ENCODE measurements at places on chromosomes 2 and 18.

GRCh38 chr2:134225173-134225572 is 28.7 kb upstream of the MGAT5 start:
- no peak for DNase-seq

GRCh38 chr18:8868779-8869415 is 163.5 kb downstream of the MTCL1 start:
- no peak for DNase-seq

- no peak for DNase-seq
Measured at GRCh38 chr2:111951486-111951885, 53.1 kb downstream of the MERTK start.

DNA sequence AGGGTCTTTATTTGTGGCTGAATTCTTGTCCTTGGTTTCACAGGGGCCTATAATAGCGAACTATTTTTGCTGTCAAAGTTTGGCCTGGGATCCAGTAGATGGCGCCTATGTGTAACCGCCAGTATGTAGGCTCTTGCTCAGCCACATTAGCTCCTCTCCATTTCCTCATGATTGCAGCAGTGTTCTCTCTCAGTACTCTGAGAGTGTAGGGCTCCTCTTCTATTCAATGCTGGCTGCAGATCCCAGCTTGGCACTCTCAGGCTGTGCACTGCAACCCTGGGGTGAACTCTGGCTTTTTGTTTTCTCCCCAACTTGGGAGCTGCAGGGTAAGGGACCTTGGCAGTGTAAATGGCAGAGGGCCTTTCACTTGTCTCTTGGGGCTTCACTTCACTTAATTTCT is 344.6 kb upstream of the CHAC2 start:
- no peak for DNase-seq

- no peak for DNase-seq
Measured at GRCh38 chr2:158042245-158042644, 59.4 kb upstream of the UPP2 start.

GRCh38 chr2:42216694-42217093 is 47.5 kb downstream of the EML4 start:
- no peak for DNase-seq

GRCh38 chr2:59888706-59889105 is 664.7 kb downstream of the BCL11A start:
- DNase-seq: no peak

- DNase-seq: no peak
Measured at GRCh38 chr2:217218269-217219163, 358.7 kb upstream of the TNP1 start.

- no peak for DNase-seq
Measured at GRCh38 chr2:116733699-116734098, 1080.8 kb upstream of the DDX18 start.

DNA sequence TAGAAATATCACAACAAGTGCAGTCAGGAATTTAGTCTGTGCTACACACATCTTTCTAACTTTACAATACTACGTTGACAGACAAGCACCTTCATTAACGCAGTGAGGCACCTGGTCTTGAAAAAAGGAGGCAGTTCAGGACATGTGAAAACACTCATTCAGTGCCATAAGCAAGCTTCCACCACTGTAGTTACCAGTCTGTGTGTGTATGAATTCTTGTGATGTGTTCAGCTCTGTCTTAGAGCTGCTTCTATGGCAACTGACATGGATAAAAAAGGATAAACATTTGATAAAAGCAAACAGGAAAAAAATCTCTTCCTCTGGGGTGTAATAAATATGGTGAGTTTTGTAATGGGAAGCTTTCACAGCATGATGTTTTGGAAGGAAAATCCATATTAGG is 623.8 kb upstream of the NXPH2 start:
- DNase-seq: no peak

GRCh38 chr2:54092940-54093339 is 22.5 kb upstream of the ACYP2 start:
- DNase-seq: no peak

DNA sequence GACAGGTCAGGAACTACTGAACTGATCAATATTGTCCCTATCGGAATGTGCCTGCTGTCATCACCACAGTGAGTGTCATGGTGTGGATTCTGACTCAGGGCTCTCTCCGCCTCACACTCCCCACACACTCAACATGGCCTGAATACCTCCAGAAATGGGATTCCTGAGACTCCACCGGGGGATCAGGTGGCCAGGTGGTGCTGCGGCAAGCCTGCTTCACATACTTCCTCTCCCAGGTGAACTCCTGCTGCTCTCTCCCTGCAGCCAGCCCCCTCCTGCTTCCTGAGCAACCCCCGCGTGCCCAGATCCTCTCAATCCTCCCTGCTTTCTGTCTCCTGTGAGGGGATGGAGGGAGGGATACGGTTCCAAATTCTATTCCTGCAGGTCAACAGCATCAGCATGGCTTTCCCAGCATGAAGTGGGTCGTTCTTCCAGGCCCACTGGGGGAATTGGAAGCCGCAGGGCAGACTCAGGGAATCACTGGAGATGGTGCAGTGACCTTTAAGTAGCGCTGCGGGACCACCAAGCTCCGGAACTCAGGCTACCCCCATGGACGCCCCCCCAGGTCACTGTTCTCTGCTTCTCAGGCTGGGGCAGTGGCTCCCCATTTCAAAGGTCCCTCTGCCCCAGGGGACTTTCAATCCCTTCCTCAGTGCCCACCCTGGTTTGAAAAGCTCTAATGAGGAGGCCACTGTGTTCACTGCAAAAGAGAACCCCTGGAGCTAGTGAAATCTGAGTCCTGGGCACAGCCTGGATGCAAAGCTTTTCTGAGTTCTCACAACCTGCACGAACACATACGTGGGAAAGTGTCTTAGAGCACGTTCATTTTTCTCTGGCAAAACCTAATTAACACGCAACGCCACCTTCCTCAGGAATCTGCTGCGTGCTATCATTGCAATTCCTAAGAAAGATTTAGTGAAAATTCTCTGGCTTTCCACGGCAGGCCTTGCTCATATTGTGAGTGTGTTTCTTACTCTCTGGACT is 168.4 kb downstream of the ZFP36L2 start:
- DNase-seq: no peak

DNA sequence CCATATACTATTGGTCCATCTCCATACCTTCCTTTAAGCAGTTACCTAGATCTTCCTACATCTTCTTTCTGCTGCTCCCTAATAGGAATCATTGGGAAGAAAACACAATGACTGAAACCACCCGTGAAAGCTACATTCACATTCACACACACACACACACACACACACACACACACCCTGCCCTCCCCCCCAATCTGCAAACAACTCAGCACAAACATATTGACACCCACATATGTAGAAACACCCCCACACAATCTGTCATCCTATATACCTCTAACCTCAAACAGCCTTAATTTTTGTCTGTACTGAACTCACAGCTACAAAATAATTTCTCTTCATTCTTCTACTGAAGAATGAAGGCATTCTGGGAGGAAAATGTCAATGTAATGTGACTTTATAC is 63.8 kb downstream of the KLF7 start:
- DNase-seq: no peak

- no peak for DNase-seq
Measured at GRCh38 chr2:45000921-45001868, 8.1 kb downstream of the SIX2 start.

DNA sequence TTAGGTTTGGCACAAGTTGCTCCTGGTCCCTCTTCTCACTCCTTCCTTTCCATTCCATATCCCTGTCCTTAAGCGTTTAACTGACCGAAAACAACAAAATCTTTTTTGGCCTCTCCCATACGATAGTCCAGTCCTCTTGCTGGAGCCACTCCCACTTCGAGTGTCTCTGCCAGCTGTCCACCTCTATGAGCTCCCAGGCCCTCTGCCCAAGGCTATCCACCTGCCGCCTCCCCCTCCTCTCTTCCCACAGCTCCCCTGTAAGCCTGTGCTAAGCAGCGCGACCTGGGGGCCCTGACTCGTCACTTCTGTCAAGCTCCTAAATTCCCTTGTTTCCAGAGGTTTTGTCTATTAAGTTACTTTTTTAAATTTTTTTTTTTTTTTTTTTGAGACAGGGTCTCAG is 47.0 kb upstream of the FOSL2 start:
- no peak for DNase-seq

GRCh38 chr18:34158881-34159690 is 65.6 kb downstream of the NOL4 start:
- DNase-seq: no peak

GRCh38 chr2:200351815-200352214 is 45.3 kb downstream of the SPATS2L start:
- DNase-seq: no peak

DNA sequence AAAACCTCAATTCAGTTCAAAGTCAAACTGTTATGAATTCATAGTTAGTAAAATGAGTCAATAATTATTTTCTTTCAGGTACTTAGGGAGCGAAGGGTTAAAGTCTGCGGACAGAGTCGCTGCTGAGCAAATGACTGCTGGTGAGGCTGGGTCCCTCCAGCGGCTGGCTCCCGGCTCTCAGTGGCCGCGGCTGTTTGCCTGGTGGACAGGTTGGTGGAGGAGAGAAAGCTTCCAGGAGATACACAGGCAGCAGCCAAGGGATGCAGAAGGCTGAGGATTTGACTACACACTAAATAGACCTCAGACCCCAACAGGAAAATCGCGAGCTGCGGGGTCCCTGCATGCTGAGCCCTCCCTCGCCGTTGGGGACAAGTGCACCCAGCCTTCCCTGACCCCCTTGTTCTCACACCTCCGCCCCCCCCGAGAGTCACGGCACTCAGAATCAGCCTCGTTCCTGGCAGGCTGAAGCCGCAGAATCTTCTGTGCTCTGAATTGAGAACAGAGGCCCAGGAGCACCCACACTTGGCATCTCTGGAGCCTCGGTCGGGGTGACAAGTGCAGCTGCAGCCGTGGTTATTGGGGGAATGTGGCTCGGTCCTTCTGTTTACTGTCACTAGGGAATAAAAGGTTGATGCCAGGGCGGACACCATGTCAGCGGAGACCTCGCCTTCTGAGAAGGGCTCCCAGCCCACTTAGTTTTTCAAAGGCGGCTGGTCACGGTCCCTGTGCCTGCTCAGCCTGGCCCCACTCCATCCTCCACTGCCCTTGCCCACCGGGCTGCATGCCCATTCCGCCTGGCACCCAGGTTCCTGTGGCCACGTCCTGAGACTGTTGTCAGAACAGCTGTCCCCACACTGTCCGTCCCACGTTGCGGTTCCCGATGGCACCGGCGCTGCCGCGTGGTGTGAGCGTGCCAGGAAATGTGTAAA is 74.0 kb downstream of the SLC66A2 start:
- DNase-seq: no peak

DNA sequence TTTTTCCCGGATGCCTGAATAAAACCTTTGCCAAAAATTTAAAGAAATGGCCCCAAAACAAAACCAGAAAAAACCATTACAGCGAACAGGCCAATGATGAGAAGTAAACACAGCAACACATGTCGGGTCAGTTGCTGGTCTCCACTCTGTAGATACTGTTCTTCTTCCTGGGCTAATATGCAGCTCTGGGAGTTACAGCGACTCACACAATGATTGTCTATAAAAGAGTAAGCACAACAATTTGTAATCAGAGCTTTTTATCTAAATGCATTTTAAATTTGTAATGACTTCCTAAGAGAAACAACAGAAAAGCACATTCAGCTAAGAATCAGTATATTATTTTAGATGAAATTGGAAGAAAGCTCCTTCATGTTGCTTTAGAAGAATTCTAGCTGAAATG is 40.3 kb downstream of the GPR155 start:
- DNase-seq: no peak

GRCh38 chr2:101828257-101828656 is 130.8 kb downstream of the MAP4K4 start:
- no peak for DNase-seq

DNA sequence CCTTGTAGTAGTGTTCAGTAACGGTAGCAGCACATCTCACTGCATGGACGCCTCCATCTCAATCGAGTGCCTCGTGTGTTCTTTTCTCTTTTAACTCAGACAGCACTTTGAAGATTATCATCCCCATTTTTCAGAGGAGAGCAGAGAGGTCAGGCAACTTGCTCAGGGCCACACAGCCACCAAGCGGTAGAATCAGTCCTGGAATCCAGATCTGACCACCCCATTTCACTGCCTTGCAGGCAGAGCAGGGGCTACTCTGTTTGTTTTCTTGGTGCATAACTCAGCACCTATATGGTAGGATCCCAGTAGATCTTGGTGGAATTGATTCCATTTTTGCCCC is 129.5 kb downstream of the SMAD7 start:
- DNase-seq: no peak

DNA sequence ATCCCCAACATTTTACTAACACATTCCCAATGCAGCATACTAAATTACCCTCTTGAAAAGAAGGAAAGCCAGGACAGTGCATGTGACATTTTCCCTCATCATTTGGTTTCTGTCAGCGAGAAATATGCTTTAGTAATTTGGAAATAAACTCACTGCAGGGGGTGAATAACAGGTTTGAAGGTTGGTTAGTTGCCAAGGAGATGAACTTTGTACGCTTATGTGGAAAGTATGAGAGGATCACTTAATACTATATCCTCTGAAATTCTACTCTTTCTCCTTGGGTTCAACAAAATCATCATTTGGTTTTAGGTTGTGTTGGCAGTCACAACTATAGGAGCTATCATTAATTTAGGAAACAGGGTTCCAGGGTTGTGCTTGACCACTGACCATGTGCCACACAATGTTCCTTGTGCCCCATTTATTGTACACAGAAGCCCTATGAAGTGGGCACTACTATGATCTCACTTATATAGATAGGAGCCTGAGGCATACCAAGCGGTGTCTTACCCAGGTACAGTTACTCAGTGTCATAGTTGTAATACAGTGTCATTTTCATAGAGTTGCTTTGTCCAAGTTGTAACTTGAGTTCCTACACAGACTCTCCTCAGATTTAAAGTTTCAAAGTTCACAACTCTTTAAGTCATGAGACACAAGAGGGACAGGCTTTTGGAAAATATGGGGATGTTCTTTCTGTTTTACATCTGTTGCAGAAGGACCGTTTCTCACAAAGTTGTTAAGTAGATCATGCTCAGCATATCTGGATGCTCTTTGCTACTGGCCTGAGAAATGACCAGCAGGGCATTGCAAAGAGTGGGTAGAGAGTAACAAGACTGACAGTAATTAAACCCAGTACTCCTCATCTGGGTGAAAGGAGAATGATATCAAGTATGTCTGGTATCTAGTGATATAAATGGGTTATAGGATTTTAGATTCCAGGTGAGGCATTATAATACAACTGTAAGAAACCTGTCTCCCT is 91.8 kb downstream of the MAP4K4 start:
- no peak for DNase-seq

DNA sequence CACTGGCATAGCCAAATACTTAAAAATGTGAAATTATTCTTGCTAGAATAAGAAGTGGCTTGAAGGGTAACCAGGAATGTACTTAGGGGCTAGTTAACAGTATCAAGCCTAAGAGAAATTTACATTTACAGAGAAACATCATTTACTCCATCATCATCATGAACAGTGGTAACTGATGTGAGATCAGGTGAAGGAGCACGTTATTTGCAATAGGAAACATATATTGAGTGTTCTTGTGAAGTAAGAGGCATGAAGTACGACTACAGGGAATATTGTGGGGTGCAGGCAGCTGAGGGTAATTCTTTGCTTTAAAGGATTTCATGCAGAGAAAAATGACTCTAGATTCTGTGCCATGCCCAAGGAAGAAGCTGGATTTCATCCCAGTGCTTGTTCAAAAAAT is 220.8 kb downstream of the GALNT13 start:
- DNase-seq: no peak
